ENCODE measurements at places on chromosomes 12 and 14.

DNA sequence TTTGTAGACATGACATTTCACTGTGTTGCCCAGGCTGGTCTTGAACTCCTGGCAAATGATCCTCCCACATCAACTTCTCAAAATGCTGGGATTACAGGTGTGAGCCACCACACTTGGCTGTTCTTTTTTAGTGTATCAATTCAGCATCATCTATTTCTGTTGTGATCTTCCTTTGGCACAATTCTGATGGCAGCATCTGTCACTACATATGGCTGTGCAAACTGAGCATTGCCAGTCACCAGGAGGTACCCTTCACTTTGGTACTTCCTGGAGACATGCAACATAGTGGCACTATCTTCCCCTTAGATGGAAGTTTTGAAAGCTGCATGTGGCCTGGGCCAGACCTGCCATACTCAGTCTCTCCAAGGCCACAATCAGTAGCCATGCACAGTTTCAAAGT, 467.1 kb upstream of the TMPO start:
- DNase-seq, result no peak

GRCh38 chr12:32125455-32126084, 18.9 kb downstream of the BICD1 start:
- DNase-seq, result no peak

DNA sequence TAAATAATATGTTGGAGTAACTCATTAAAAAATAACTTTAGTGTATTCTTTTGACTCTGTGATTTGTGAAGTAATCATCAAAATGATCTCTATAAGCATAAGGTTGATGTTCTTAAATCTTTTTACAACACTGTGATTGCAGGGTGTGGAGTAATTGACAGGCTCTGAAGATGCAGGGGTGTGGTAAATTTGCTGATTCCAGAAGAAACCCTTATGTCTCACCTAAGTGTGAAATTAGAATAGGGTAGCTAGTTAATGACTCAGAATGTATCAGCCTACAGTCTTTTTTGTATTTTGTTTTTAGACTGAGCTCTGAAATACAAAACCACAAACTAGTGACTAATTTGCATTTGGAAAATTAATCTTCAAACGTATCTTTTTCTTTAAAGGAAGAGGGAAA, 5.9 kb downstream of the PRPF39 start:
- no peak for DNase-seq

DNA sequence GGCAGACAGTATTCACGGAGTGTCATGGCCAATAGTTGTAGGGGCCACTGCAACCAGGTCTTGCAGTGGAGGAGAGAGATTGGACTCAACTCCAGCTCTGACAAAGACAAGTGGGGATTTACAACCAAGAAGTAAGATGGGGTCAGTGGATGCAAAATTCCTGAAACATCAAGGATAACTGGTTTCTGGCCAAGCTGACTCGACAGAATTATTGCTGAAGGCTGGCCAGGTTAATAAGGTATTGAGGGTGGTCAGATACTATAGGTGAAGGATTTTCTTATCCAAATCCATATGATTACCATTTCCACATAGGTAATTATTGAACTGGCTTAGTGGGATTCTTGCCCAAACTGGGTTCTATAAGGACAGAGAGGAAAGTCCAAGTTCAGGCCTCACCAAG, 64.9 kb upstream of the FOXG1 start:
- DNase-seq, result no peak

DNA sequence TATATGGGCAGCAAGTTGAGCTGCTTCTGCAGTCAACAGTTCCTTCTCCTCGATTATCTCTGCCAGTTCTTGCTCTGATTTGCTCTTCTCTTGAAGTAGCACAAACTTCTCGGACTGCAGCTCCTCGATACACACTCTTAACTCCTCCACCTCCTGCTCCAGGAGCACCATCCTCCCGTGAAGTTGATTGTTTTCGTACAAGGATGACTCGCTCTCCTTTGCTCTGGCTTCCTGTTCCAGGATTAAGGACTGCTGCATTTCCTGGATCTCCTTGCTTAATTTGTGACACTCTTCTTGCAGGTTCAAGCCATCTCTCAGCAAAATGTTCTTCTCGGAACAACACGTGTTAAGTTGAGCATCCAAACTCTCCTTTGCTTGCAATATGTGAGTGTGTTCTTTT, 56.2 kb upstream of the VPS33A start:
- DNase-seq, result no peak

DNA sequence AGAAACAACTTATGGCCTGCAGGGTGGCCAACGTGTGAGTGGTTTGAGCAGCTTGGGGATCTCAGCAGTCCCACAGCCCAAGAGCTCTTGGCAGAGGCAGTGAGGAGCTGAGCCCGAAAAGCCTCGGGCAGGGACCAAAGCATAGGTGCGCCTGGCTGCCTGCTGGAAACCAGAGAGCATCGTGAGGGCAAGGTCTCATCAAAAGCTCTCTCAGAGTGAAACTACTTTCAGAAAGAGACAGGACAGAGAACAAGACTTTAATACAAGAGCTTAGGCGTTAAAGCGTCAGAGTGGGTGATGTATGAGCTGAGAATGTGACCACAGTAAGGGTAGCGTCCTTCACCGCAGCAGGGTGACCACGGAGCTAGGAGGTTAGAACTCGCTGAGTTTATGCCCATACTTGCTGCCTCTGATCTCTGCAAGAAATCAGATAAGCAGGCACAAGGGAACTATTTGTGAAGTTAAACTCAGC, 30.8 kb downstream of the LGMN start:
- DNase-seq, result no peak

DNA sequence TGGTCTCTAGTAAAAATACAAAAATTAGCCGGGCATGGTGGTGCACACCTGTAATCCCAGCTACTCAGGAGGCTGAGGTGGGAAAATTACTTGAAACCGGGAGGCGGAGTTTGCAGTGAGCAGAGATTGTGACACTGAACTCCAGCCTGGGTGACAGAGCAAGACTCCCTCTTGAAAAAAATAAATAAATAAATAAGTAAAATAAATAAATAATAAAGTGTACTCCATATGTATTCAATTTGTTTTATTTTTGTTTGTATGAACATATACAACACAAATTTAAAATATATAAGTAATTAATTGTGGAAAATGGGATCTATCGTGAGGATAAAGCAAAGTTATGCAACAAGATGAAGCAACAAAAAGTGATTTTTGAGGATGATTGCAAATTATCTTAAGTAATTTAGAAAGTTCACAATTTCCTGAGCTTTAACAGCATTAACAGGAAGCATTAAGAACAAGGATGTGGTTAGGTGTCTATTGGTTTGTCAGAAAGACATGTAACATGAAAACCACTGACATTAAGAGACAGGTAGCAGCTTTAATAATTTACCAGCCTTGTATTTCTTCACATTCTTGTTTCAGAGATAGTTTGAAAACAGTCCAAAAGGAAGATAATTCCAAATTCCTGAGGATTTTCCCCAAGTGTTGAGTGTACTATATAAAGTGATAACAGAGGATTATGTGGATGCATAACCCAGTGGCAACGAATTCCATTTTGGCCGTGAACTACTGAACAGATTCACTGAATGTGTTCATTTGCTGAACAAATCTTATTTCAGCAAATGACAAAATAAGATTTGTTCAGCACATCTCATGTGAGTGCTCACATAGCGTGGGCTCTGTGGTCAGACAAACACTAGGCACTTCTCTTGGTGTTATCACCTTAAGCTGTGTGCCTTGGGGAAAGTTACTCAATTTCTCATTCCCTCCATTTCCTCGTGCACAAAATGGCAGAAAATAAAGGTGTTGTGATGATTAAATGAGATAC, 68.6 kb upstream of the RESF1 start:
- DNase-seq, result no peak
